ENCODE measurements at places on chromosomes 6 and 20. TPM values are rescaled to one million over a fixed set of nuclear protein-coding genes. Genes with fewer than 3 reads are reported as not detected.

The RNF182 gene
- 9.7 TPM for total RNA-seq

The NKAIN4 gene
- total RNA-seq: not detected

The TRIM31 gene
- total RNA-seq: not detected

The MUCL3 gene
- total RNA-seq: not detected

The EDEM2 gene
- total RNA-seq: 101 TPM

The IP6K3 gene
- 0.20 TPM for total RNA-seq

All from smooth muscle cell of the pulmonary artery (primary cell).